ENCODE measurements at places on chromosomes 11 and 22.

DNA sequence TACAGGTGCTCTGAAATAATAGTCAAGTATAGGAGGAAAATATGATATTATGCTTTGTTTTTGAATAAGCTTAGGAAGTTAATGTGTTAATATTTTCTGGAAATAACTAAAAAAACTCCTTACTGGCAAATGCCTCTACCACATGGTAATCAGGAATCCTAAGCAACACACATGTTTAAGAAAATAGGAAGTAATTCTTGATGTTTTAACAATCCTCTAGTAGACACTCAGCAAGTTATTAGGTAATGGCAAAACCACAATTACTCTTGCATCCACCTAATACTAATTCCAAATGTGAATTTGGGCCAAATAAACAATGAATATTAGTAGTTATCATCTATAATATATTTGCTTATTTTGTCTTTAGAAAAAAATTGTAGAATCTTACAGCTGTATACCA lies 53.6 kb downstream of the SLC35F2 start:
- no peak for DNase-seq

DNA sequence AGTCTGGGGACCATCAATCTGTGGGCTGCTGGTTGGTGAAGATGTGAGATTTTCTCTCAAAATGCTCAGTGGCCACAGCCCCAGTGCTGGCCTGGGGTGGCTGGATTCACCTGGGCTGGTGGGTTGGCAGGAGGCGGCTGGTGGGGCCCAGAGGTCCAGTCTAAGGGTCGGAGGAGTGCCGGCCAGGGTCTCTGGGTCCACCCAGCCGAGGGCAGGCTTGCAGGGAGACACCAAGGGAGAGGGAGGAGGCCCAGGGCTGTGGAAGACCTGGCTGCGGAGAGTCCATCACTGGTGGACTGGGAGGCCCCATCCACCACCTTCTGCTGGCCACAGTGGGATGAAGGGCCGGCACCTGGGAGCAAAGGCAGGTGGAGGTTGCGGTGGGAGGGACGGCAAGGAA lies 582 bp upstream of the SHANK3 start:
- peak; percentile 10 for DNase-seq

DNA sequence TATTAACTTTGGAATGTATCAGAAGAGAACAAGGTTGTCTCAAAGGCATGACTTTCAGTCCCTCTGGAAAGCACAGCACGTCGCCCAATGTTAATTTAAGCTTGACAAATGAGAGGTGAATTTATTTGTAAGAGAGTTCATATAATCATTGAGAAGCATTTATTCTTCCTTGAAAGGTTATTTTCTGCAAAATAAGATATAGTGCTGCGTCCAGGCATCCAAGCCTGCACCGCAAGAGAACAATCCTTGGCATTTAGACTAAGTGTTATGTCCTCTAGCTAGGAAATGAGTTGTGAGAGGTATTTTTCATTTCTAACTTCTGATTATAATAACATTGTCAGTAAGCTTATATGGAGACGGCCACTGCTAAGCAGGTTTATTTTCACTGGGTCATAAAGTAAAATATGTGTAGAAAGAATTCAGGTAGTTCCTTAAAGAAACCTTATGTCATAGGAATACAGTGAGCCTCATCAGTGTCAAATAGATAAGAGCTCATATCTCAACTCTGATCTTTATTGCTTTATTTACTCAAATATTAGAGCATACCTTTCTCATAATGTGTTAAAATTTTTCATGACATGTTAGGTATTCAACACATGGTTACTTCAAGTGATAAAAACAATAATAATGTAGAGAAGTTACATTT lies 182.0 kb downstream of the LUZP2 start:
- no peak for DNase-seq

DNA sequence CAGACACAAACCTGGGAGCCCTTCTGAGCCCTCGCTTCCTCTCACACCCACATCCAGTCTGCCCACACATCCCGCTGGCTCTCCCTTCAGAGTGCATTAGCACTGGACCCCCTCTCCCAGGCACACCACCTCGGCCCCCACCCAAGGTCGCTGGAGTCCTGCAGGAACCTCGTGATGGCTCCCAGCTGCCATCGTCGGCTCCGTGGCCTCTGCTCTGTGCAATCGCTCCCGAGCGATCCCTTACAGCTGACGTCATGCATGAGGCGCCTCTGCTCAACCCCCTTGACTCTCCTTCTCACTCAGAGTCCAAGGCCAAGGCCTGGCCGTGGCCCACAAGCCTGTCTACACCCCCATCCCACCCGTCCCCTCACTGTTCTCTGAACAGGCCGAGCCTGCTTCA lies 183.9 kb downstream of the EFCAB6 start:
- DNase-seq: no peak

DNA sequence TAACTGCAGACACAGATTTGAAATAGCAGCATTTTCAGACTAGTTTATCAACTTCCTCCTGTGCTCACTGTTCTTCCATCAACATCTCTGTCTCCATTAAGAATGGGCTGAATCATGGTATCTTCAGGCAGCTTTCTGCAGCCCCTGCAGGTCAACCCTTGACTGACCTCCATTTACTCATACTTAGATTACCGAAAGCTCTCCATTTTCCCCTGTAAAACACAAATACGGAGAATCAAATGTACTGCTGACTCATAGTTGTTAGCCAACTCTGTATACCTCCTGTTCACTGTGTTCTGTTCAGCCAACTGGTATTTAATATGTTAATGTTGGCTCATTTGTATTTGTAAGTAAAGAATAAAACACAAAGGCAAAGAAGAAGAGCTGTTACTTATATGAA lies 364.0 kb downstream of the CASP12 start:
- DNase-seq: no peak

- no peak for DNase-seq
These were observed 16.6 kb downstream of the DGAT2 start for GRCh38 chr11:75785187-75785586.

DNA sequence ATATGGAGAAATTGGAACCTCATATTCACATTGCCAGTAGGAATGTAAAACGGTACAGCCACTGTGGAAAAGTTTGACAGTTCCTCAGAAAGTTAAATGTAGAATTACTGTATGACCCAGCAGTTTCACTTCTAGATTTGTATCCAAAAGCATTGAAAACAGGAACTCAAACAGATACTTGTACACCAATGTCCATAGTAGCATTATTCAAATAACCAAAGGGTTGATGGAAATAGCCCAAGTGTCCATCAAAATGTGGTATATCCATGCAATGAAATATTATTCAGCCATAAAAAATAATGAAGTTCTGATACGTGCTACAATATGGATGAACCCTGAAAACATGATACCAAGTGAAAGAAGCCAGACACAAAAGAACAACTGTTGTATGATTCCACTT lies 17.8 kb downstream of the PRRG4 start:
- DNase-seq: no peak

DNA sequence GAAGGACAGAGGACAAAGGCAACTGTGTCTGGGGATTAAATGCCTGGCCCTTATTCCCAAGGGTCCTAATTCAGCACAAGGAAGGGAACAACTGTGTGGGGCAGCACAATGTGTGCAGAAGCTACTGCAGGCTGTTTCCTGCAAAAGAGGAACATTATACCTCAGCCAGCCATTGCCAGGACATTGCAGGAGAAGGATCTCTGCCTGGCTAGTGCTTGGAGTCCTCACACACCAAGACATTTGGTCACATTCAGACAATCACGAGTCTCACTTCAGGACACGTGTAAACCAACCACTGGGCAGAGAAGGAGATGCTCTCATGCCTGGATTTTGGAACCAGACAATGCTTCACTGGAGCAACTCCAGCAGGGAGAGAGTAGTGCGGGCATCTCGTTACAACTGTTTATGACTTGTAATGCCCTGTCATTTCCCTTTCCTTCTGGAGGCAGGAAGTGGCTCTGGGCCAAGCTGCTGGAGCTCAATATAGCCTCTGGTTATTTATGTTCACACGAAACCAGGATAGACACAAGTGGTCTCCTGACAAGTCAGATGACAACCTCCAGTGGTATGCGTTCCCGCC lies 23.9 kb upstream of the ZC3H12C start:
- DNase-seq: no peak

DNA sequence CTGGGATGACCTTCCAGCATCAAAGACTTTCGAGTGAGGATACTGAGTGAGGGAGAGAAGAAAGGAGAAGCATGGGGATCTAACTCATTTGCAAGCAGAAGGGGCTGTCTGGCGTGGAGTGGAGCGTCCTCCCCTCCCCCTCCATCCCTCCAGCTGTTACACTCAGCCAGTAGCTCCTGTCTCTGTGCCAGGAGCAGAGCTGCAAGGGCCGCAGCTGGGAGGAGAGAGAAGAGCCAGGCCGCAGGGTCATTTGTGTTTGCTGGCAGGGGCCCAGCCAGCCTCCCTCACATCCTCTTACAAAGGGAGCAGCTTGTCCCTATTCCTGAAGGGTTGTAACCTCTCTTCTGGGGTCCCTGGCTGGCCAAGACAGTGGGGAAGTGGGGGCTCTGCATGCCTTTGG lies 57.9 kb downstream of the NECTIN1 start:
- DNase-seq: peak; percentile 65

- no peak for DNase-seq
These were observed 24.0 kb downstream of the PRDM11 start for GRCh38 chr11:45170484-45170883.

DNA sequence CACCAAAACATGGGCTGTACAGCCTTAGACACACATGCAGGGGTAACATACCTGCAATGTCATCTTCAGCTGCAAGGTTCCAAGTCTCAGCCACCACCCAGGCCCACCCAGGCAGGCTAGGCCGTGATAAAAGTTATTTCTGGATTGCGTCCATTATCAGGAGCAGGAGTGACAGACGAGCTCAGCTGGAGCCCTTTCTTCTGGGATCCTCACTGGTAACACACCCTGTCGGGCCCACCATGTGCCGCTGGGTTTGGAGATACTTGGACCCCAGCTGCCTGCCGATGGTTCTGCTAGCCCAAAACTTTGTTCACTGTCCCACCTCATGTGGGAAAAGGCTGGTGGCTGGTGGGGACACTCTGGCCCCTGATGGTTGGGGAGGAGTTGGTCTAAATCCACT lies 24.8 kb downstream of the TMPRSS5 start:
- DNase-seq: no peak

DNA sequence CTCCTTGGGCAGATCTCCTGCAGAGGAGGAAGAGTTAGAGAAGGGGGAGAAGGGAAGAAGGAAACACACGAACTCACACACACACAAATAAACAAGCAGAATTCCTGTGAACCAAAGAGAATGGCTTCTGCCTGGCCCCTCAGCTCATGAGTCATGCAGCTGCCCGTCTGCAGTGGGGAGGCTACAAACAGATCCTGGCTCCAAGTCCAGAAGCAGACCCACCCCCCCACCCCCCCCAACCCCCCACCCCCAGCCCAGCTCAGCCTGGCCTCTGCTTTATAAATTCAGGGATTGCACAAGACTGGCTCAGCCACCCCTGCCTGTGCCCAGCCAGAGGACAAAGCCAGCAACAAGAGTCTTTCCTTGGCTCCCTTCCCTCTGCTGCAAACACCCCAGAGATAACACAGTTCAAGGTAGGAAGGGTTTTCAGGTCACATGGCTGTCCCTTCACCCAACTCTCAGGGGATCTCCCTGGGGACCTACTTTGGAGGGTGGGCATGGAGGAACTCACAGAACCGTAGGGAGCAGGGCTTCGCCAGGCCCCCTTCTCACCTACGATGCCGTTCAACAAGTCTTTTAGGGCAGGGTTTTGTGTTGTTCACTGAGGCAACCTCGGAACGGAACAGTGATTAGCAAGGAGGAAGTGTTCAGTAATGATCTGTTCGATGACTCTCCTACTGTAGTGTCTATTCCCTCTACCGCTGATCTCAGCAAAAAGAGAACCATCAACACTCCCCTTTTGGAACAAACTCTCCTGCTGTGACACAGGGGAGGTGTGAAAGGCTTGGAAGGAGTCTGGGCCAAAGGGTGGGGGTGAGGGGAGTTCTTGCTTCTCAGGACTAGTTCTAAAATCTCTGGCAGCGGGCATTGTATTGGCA lies 35.5 kb downstream of the RPL27A start:
- peak; percentile 58 for DNase-seq

DNA sequence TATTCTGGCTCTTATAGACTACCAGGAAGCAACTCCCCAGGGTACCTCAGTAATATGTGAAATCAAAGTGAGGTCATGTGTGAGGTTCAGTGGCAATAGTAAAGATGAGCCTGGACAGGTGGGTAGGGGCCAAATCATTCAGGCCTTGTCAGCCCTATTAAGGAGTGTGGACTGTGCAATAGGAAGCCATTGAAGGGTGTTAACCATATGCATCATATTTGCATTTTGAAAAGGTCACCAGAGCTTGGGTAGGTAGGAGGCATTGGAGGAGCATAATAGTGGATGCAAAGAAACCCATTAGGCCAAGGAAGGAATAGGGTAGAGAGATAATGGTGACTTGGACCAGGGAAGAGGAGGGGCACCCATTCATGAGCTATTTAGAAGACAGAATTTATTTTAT lies 8.4 kb upstream of the MRPL11 start:
- no peak for DNase-seq

DNA sequence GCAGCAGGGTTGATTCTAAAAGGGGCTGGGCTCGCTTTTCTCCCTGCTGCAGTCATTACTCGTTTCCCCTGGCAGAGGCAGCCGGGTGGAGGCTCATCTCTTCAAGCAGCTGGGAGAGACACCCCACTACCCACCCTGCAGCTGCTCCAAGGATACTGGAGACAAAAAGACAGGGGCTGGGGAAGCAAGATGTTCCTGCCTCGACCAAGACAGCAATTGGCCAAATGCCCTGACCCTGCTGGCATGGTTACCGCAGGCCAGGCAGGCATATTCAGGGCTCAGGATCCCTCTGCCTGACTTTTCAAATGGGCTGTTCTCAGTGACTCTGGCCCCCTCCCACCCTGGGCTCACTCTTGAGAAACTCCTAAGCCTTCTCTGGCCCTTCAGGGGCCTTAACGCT lies 6.8 kb upstream of the RGL4 start:
- DNase-seq: no peak

GRCh38 chr11:12263141-12263693 lies 114.2 kb upstream of the PARVA start:
- DNase-seq: no peak

DNA sequence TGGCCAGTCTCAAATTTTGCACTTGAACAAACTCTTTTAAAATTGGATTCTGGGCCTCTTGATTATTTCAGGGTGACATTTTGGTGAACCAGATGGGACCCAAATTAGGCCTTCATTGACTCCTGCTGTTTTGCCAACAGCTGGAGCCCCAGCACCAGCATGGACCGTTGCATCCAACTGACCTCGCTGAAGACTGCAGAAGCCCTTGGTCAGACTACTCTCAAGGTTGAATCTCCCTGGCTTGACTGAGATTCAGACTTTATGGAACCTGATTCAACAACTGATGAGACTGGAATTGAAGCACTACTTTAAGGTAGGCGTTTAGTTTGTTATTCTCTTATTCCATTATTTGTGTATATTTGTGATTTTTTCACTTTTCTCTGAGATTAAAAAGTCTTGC lies 41.7 kb downstream of the NARS2 start:
- no peak for DNase-seq

DNA sequence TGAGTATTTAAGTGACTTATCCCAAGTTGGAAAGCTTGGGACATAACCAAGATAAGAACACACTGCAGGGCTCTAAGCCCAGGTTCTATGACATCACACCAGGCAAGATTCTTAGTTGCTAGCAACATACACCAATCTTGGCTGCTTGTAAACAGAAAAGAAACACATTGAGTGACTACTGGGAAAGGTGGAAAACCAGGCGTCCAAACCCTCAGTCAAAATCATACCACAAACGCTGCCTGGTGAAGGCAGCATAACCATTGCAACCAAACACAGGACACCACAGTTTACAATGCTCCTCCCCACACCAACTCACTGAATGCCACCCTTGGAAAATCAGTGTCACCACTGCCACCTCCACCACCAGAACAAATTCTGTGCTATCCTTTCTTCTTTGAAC lies 379.9 kb downstream of the TTC28 start:
- no peak for DNase-seq

GRCh38 chr11:118078911-118079411 lies 2.1 kb downstream of the TMPRSS4 start:
- DNase-seq: no peak

- no peak for DNase-seq
These were observed 41.7 kb downstream of the EXPH5 start for GRCh38 chr11:108551651-108552462.

All from frontal cortex (tissue), 4 donors.